ENCODE measurements at places on chromosomes 7 and 10.

- no peak for DNase-seq
These were observed 14.2 kb downstream of the GTF2IRD1 start for GRCh38 chr7:74467876-74468275.

DNA sequence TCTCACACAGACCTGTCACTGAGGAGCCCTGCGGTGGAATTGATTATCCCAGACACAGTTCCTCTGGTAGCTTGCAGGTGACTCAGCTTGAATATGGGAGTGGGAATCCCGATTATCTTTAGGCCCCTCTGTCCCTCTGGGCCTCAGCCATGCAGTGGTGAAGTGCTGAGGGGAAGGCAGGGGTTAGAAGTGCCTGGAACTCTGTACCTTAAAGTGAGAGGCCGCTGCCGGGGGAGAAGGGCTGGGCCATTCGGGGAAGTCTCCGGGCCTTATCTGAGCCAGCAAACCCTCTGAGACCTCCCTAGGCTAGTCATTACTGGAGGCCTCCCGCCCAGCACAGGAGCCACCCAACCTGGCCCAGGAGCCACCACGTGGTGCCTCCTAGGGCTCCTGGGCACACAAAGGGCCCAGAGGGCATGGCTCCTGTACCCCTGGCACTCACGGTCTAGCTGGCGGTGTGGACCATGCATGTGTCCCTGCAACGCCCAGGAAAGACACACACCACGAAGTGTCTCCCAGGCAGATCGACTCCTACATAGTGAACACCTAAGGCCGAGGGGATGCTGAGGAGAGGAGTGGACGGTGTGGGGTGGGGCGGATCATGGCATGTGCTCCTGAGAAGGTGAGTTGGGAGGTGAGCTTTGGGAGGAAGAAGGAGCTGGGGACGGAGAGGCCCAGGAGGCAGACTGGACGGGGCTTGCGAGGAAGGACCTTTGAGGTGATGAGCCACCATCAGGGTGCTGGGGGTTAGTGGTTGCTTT lies 56.2 kb downstream of the HK1 start:
- no peak for DNase-seq

DNA sequence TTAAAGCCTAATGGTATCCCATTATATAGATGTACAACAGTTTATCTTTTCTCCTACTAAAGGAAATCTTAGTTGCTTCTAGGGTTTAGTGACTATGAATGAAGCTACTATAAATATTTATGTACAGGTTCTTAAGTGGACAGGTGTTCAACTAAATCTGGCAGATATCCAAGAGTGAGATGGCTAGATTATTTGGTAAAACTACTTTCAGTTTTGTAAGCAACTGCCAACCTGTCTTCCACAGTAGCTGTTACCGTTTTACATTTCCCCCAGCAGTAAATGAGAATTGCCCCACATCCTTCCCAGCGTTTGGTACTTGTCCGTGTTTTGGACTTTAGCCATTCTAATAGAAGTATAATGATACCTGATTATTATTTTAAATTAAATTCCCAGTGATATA lies 144.9 kb upstream of the MAGI2 start:
- DNase-seq, result no peak

GRCh38 chr7:142876991-142877910 lies 8.3 kb downstream of the TRPV6 start:
- DNase-seq, result no peak

- no peak for DNase-seq
These were observed 363.8 kb upstream of the SHH start for GRCh38 chr7:156176039-156176438.

GRCh38 chr7:1769286-1770200 lies 99.5 kb downstream of the ELFN1 start:
- DNase-seq, result no peak

GRCh38 chr7:107998660-107999480 lies 4.1 kb downstream of the LAMB1 start:
- DNase-seq, result no peak

DNA sequence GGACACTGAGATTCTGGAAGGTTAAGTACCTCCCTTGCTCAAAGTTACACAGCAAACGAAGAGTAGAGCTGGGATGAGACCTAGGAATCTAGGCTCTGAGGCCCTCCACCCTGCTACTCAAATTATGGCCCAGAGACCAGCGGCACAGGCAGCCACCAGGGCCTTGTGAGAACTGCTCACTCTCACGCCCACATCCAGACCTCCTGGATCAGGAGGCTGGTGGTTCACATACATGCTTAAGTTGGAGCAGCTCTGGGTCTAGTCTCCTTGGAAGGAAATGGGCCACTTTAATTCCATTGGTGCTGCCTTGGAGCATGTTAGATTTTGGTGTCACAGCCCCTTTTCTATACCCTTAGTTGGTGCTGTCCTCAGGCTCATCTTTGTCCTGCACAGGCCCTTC lies 41.9 kb downstream of the ADRA2A start:
- no peak for DNase-seq
